ENCODE measurements at places on chromosomes 2 and 18.

GRCh38 chr2:157900684-157901083, 24.6 kb upstream of the ACVR1 start:
- no peak for DNase-seq

- no peak for DNase-seq
These were observed 4.9 kb downstream of the IRS1 start for GRCh38 chr2:226794751-226795171.

GRCh38 chr18:46424898-46425297, 232.1 kb downstream of the LOXHD1 start:
- DNase-seq, result no peak

- no peak for DNase-seq
These were observed 16.1 kb upstream of the PUM2 start for GRCh38 chr2:20366672-20367116.

DNA sequence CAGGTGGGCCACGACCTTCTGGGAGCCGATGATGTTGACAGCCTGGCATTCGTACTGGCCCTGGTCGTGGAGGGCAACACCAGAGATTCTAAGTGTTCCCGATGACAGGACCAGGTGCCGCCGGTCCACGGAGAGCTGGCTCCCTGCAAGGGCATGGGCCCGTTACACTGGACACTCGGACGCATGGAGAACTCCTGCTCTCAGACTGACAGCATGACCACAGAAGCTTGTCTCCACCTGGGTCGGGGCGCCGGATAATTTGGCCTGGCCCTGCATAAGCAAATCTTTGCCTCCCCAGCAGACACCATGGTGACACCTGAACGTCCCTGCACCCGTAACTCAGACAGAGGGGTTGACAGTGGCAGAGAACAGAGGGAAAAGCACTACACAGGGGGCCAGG, 80.7 kb downstream of the PXDN start:
- DNase-seq, result no peak

GRCh38 chr18:61635901-61636528, 256.8 kb downstream of the RNF152 start:
- no peak for DNase-seq

- DNase-seq, result no peak
These were observed 35.8 kb downstream of the CIB4 start for GRCh38 chr2:26605195-26605998.

- no peak for DNase-seq
These were observed 39.2 kb downstream of the SCN1A start for GRCh38 chr2:166088634-166089033.

DNA sequence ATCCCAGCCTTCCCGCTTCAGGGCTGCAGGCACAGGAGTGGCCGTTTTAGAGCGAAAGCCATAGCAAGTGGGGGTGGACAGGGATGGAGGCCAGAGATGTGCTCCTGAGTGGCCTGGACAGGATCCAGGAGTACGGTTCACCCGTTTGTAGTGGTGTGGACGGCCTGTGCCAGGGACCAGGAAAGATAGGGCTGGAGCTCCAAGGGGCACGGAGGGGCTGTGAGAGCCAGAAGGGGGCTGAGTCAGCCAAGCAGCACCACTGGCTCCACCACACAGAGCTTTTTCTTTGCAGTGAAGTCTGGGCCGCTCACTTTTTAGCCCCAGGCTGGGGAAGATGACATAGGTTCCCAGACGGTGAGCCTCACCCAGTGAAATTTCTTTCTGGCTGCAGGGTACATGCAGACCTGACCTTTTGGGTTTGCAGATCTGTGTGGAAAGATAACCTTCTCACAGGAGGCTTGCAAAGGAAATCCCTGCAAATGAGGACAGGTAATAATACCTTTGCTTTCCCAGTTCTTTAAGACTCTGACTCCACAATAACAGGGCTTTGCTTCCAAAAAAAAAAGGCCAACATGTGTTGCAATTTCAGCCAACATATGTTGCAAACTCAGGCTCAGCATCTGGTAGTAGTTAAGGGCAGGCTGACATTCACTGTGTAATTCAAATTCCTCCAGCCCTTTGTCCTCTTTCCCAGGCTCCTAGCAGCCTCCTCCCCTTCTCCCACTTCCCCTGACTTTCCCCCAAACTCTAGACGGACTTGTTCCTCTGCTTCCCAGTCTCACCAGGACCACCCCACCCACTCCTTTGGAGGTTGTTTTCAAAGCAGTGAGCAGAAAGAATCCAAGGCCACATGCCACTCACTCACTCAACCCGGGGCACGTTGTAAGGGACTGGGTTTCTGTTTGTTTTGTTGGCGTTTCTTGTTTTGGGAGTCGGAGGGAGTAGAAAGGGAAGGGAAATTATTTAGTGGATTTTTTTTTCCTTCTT, 20.3 kb upstream of the LAPTM4A start:
- no peak for DNase-seq

- DNase-seq, result no peak
These were observed 2.4 kb downstream of the OSR1 start for GRCh38 chr2:19355931-19356544.

DNA sequence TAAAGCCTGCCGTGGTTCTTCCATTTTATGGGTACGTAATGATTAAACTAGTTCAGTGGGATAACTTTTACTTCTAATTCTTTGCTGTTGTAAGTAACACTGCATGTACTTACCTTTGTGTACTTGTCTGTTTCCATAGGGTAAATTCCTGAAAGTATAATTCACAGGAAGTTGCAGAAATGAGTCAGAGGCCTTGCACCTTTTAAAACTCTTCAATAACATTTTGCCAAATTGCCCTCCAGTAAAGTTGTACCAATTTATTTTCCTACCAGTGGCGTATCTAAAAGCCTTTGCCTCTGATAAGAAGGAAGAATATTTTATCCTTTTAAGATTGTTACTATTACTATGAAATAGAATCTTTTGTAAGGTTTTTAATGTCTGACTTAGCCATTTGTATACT, 65.1 kb downstream of the CAB39 start:
- no peak for DNase-seq

- no peak for DNase-seq
These were observed 193.2 kb upstream of the TPO start for GRCh38 chr2:1219901-1220573.

GRCh38 chr2:10141736-10142639, 19.4 kb downstream of the RRM2 start:
- DNase-seq, result no peak

- no peak for DNase-seq
These were observed 68.5 kb downstream of the KLHL29 start for GRCh38 chr2:23453432-23453831.

- DNase-seq, result no peak
These were observed 267.0 kb downstream of the MREG start for GRCh38 chr2:215746226-215746886.
